Activated CD4-positive, alpha-beta T cell treated with anti-CD3 and anti-CD28 coated beads for 1 hour (primary cell): ENCODE measurements at places on chromosomes 4 and X.

DNA sequence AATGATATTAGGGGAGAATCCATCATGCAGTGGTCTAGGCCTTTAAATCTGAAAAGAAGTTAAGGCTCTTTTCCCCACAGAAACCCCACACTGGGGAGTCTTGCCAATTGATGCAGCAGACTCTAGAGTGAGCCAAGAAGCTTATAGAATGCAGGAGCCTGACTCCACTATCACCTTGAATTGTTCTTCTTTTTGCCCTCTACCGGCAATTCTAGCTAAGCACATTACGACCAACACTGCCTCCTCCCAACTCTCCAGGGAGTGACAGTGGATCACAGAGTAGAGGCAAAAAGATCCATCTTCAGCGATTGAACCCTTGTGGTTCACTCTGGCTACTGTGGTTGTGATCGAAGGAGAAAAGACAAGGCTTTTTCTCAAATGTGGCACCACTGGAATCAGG lies 331.5 kb downstream of the NKX6-1 start:
- no peak for DNase-seq

DNA sequence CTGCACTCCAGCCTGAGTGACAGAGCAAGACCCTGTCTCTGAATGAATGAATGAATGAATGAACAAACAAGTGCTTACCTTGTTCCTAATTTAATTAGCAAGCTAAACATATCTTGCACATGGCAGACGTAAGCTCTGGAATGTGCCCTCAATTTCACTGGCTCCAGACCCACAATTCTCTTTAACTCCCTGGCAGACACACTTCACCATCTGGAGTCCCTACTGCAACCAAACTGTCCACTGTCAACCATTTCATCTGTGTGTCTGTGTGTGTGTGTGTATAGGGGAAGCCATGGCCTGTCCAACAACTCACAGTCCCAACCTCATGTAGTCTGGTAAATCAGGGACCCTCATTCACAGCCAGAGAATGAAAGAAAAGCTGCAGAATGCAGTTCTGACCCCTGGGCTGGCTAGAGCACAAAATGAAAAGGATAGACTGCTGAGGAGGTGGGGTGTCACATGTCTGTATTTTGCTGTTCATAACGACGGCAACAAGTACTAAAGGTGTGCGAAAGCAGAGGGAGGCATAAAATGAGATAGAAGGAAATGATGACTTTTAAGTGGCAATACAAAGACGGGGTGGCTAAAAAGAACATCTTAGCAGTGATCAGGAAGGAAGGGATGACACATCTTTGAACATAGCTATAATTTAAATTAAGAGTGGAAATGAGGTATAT lies 114.1 kb downstream of the TSPAN5 start:
- no peak for DNase-seq

- no peak for DNase-seq
These were observed 167.5 kb upstream of the TET2 start for GRCh38 chr4:104979083-104979760.

DNA sequence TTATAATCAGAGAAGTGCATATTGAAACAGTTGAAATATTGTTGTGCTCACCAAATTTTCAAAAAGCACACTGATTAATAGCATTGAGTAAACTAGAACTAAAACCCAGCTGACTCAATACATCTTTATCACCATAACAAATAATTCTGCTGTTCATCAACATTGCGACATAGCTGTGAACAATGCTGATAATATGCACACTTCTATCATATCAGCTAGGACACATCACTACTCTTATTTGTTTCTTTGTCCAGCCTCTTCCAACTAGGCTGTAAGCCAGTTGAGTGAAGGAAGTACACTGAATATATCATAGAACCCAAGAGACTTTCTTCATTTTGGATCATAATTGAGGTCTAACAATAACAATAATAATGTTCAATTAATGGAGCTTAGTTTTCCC lies 349.7 kb downstream of the IQCM start:
- no peak for DNase-seq
